CD8-positive, alpha-beta T cell (primary cell): ENCODE measurements at places on chromosomes 11 and 22. TPM values are rescaled to one million over a fixed set of nuclear protein-coding genes. Genes with fewer than 3 reads are reported as not detected.

DNA sequence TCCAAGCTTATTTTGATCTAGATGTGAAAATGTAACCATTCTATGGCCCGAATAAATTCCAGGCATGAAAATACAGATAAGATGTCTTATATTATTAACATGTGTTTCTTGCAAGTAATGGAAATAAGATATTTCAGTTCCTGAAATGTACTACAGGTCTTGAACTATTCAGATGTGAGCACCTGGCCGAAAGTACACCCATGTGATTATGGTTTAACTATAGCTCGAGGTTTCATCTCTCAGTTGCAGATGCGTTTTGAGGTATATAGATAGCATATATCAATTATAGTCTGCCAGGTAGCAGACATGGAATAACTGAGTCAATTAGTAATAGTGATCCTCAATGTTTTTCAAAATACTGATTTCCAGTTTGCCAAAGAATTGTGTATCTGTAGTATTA is 68.3 kb downstream of the DDIAS start:
- DNase-seq: no peak

KDM4D gene
- 0.14 TPM for total RNA-seq

NFRKB gene
- 38.8 TPM for total RNA-seq

SOX6 gene
- total RNA-seq: not detected
